Spleen (tissue), 13 donors: ENCODE measurements at places on chromosomes 11 and 22. TPM values are rescaled to one million over a fixed set of nuclear protein-coding genes. Genes with fewer than 3 reads are reported as not detected.

RCE1 gene
- 18.1 TPM for total RNA-seq

GAL gene
- total RNA-seq = not detected

C11orf97 gene
- total RNA-seq = not detected

PHF5A gene
- total RNA-seq = 31.5 TPM

GRCh38 chr11:44952082-44952481, 1.4 kb upstream of the TP53I11 start:
- H3K27ac ChIP-seq = peak overlapping the region; percentile 92
- no peak overlapping the region for H3K4me3 ChIP-seq
- no peak for DNase-seq
- H3K4me1 ChIP-seq = peaks cover 88% of the 10 kb centered on the region
- H3K36me3 ChIP-seq = no peaks in the 10 kb centered on the region
- no peaks in the 10 kb centered on the region for H3K27me3 ChIP-seq

DNA sequence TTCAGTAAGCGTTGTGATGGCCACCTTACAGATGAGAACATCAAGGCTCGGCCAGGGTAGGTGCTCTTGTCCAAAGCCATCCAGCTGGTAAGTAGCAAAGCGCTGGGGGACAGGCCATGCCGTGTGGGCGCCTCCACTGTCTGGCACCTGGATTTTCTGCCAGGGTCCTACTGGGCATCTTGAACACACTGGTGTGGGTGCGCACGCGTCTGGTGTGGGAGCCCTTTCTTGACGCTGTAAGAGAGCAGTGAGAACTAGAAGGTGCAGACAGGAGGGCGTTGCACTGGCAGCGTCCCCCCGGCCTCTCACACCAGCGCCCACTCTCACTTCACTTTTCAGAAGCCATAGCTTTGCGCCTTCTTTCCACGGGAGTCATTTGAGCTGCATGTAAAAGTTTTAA, 296.6 kb downstream of the TBC1D22A start:
- no peak overlapping the region for H3K27ac ChIP-seq
- H3K4me3 ChIP-seq = no peak overlapping the region
- H3K4me1 ChIP-seq = no peaks in the 10 kb centered on the region
- no peaks in the 10 kb centered on the region for H3K27me3 ChIP-seq
- H3K36me3 ChIP-seq = peaks cover 97% of the 10 kb centered on the region
- DNase-seq = peak; percentile 63

- H3K27ac ChIP-seq = no peak overlapping the region
- H3K4me3 ChIP-seq = no peak overlapping the region
- no peaks in the 10 kb centered on the region for H3K27me3 ChIP-seq
- H3K36me3 ChIP-seq = no peaks in the 10 kb centered on the region
- H3K4me1 ChIP-seq = no peaks in the 10 kb centered on the region
Observed at GRCh38 chr11:63961608-63962412, 12.6 kb upstream of the COX8A start.

- no peak overlapping the region for H3K27ac ChIP-seq
- no peak overlapping the region for H3K4me3 ChIP-seq
- H3K36me3 ChIP-seq = no peaks in the 10 kb centered on the region
- no peak for DNase-seq
- no peaks in the 10 kb centered on the region for H3K4me1 ChIP-seq
- H3K27me3 ChIP-seq = no peaks in the 10 kb centered on the region
Observed at GRCh38 chr11:56842814-56843794, 94.6 kb upstream of the OR9G4 start.

DNA sequence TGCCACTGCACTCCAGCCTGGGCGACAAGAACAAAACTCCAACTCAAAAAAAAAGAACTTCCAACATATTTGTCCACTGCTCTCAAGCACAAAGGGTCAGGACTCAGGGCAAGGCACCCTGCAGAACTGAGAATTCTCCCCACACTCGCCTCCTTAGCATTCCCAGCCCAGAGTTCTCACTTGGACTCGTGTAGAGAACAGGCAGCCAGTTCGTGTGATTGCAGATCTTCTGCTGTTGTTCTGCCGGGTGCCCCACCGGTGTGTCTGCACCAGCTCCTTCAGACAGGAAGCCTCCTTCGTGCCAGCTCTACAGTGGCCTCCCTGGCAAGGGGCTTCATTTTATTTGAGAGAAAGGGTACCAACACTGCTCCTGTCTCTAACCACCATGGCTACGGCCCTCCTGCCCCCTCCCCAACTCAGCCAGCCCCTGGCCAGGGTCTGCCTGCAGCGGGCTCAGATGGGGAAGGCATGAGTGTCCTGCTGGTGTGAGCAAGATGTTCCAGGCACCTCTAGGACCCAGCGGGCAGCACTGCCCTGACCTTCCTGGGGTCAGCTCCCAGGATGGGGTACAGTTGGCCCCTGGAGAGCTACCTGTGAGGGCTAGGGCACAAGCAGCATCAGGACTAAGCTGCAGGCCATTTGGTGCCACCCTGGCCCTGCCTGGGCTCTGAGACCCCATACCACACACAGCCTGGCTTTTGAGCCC, 19.5 kb upstream of the SCGB1A1 start:
- H3K4me1 ChIP-seq = peaks cover 54% of the 10 kb centered on the region
- DNase-seq = peak; percentile 40
- H3K4me3 ChIP-seq = no peak overlapping the region
- H3K27me3 ChIP-seq = no peaks in the 10 kb centered on the region

DNA sequence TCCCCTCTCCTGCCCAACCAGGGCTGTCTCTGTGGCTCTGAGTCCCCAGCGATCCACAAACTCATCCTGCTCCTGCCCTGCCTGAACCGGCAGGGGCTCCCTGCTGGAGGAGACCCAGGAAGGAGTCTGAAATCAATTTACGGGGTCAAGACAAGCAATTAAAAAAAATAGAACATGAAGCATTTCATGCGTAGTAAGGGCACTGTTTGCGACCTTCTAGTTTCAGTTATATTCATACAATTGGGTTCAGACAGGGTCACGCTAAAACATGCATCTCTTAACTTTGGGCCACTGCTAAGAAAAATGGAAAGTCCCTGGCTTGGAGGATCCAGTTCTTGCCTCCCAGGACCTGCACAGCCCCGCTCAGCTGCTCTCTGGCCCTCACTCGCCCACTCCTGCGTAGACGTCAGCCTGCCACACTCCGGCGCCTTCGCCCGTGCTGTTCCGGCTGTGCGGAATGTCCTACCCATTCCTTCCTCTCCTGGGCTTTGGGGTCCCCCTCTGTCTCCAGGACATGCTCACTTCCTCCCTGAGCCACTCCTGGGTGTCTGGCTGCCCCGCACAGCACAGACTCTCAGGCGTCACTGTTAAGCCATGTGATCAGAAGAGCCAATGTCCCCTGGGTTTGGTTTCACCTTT, 12.8 kb downstream of the NFAM1 start:
- H3K36me3 ChIP-seq = no peaks in the 10 kb centered on the region
- peak overlapping the region; percentile 64 for H3K27ac ChIP-seq

GRCh38 chr11:79314906-79315689, 125.7 kb downstream of the TENM4 start:
- no peak overlapping the region for H3K4me3 ChIP-seq
- DNase-seq = no peak
- no peaks in the 10 kb centered on the region for H3K27me3 ChIP-seq
- no peaks in the 10 kb centered on the region for H3K4me1 ChIP-seq

DNA sequence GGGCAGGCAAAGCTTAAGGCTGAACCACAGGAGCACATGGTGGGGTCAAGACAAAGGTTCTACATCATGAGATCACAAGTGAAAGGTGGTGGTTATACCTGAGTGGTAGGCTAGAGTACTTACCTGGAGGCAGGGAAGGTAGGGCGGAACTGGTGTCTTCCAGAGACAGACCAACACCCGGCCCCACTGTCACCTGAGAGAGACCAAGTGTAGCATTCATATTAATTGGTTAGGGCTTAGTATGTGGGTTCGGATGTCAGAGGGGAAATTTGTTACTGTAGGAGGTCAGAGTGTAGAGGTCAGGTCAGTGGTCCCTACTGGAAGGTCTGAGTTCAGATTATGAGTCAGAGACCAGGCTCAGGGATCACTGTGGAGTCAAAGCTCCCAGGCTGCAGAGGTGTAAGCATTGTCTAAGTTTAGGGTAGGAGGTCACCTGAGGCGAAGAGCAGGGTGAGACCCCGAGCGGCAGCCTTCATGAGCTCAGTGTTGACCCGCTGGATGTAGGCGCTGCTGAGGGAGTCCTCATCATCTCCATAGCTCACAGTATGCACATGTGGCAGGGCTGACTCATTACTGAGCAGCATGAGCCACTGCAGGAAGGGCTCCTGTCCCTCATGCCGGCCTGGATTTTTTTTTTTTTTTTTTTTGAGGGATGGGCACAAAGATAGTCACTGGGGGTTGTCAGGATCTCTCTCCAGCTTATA, 3.2 kb downstream of the TPP1 start:
- H3K4me3 ChIP-seq = no peak overlapping the region
- peaks cover 75% of the 10 kb centered on the region for H3K4me1 ChIP-seq
- H3K27ac ChIP-seq = no peak overlapping the region
- DNase-seq = peak; percentile 58
- H3K27me3 ChIP-seq = no peaks in the 10 kb centered on the region

DNA sequence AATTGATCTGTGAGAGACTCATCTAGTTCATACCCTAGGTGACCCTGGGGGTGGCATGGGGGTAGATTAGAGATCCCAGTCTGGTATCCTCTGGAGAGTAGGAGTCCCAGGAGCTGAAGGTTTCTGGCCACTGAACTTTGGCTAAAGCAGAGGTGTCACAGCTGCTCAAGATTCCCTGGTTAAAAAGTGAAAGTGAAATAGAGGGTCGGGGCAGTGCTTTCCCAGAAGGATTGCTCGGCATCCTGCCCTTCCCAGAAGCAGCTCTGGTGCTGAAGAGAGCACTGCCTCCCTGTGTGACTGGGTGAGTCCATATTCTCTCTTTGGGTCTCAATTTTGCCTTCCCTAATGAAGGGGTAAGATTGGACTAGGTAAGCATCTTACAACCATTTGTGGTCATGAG, 653 bp downstream of the IL18BP start:
- H3K4me1 ChIP-seq = peaks cover 19% of the 10 kb centered on the region
- peak overlapping the region; percentile 92 for H3K27ac ChIP-seq
- DNase-seq = no peak
- peaks cover 34% of the 10 kb centered on the region for H3K36me3 ChIP-seq

DNA sequence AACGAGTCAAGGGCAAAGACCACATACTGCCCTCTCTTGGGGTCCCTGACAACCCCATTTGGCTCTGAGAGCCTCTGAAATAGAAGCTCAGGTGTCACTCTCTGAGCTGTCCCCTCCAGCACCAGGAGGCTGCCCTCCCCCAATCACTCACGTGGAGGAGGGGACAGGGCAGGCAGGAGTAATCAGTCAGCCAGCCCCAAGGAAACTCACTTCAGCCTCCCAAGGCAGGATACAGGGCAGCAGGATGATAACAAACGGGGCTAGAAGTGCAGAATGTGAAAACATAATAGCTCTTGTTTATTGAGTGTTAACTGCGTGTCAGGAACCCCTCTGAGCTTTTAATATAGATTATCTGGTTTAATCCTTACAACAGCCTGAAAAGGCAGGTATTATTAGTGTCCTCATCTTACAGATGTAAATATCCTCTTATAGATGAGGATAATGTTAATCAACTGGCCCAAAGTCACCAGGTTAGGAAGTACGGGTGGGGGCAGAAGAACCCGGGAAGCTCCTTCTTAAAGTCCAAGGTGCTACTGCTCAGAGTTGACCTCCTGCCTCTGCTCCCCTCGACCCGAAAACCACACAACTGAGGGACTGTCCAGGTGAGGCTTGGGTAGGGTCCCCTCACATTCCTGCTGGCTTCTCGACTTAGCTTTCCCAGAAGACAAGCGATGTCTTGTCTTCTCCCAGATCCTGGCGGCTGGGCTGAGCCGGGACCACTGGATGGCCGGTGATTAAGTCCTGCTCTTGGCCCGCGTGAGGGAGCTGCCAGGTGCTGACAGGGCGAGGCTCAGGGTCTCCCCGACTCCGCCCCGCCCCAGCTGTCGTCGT, 2.7 kb downstream of the CHRM4 start:
- DNase-seq = no peak
- peak overlapping the region; percentile 67 for H3K4me3 ChIP-seq
- peaks cover 92% of the 10 kb centered on the region for H3K27me3 ChIP-seq
- H3K27ac ChIP-seq = no peak overlapping the region
- peaks cover 25% of the 10 kb centered on the region for H3K4me1 ChIP-seq
- peaks cover 9% of the 10 kb centered on the region for H3K36me3 ChIP-seq

- DNase-seq = no peak
- no peak overlapping the region for H3K4me3 ChIP-seq
- no peak overlapping the region for H3K27ac ChIP-seq
Observed at GRCh38 chr11:390175-390574, 3.8 kb upstream of the PKP3 start.

DNA sequence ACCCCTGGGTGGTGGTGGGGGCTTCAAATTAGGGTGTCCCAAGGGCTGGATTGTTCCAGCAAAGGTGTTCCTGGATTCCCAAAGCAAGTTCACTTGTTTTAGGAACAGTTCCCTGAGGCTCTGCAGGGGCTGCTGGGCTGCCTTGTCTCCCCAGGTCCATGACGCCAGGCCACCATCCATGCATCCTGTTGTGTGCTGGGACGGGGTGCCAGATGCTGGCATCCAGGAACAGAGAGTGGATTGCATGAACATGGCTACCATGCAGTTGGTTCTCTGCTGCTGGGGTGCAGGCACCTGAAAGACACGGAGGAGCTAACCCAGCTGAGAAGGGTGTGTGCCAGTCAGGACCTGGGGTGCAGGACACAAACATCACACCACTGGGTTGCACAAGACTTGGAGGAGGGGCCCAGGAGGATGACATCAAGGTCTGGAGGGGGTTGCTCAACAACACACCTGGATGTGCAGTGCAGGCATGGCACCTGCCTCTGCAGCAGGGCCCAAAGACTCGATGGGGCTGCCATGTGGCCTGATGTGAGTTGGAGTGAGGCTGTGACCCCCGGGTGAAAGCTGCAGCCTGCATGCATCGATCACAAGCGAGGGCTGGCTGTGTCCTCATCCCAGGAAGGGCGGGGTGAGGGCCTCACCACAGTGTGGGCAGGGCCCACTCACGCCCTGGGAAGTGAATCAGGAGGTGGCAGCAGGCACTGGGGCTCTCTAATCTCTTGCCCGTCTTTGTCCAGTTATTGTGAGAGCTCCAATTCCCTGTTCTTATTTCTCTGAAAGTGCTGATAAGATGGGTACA, 74.0 kb upstream of the CLDN5 start:
- H3K27ac ChIP-seq = peak overlapping the region; percentile 77
- no peaks in the 10 kb centered on the region for H3K27me3 ChIP-seq
- H3K4me1 ChIP-seq = peaks cover 18% of the 10 kb centered on the region
- DNase-seq = peak; percentile 69
- H3K4me3 ChIP-seq = no peak overlapping the region

DNA sequence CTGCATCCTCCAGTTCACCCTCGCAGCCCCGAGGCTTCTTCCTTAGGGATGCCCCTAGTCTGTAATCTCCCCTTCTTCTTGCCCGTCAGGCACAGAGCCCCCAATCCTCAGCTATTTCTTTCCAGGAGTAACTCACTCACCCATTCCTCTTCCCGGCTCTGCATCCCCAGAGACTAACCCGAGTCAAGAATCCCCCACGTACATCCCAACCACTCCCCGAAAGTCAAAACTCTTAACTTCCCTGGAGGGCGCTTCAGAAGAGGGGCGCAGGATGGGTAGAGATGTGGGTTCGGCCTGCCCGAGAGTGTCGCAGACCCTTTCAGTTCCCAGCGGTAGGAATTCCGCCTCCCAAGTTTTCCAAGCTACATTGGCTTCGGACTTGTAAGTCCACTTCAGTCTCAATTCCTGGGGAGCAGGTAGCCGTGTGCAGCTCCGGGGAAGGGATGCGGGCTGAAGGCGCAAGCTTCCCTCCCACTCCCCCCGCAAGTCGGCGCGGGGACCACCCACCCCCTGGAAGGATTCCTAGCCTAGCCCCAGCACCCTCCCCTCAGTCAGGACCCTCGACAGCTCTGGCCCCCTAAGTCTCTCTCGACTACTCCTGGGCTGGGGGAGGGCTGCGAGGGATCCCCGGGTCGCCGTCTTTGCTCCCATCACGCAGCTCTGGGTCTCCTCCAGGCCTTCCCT, 871 bp downstream of the BDNF start:
- H3K27me3 ChIP-seq = peaks cover 48% of the 10 kb centered on the region
- peaks cover 35% of the 10 kb centered on the region for H3K4me1 ChIP-seq
- H3K4me3 ChIP-seq = peak overlapping the region; percentile 47
- H3K27ac ChIP-seq = no peak overlapping the region
- no peaks in the 10 kb centered on the region for H3K36me3 ChIP-seq
- no peak for DNase-seq
